ENCODE measurements at places on chromosomes 1 and 21.

DNA sequence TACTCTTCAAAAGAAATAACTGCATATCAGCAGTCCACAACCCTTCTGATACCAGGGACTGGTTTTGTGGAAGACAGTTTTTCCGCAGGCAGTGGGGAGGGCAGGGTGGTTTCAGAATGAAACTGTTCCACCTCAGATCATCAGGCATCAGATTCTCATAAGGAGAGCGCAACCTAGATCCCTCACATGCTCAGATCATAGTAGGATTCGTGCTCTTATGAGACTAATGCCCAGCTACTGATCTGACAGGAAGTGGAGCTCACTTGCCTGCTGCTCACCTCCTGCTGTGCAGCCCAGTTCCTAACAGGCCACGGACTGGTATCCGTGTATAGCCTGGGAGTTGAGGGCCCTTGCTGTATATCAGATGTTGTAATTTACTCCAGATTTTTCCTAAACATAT, 11.5 kb downstream of the RO60 start:
- DNase-seq, result no peak

DNA sequence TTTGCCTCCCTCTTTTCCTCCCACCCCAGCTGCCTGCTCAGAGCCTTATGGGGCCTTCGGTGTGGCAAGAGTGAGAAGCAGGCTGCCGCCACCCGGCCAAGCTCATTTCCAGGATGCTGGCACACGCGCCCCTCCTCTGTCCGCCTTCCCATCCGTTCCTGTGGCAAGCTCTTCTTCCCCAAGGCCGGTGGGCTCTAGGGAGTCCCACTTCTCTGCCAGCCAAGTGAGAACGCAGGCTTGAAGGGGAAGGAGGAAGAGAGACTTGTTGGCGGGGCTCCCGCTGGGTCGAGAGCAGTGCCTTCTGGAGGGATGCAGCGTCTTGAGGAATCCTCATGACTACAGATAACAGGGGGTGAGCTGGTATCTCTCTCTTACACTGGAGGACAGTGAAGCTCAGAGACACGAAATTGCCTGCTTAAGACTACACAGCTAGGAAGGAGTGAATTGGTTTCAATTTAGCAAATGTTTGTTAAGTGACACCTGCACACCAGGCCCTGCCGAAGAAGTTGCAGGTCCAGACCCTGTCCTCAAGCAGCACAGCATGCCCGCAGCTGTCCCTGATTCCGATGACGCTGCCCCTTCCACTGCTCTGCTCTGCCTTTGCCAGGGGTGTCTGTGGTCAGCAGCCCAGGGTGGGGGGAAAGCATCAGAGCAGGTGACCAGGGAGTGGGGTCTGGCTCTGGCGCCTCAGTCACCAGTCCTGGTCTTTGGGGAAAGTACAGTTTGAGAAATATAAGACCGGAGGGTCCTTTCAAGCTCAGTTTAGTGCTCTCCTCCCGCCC, 40.1 kb upstream of the FOXO6 start:
- no peak for DNase-seq

- DNase-seq, result no peak
Observed at GRCh38 chr1:5954964-5955363, 37.3 kb downstream of the NPHP4 start.

- DNase-seq, result no peak
Observed at GRCh38 chr1:198669771-198670170, 30.9 kb downstream of the PTPRC start.

- DNase-seq, result no peak
Observed at GRCh38 chr1:40794974-40795715, 11.6 kb downstream of the KCNQ4 start.

DNA sequence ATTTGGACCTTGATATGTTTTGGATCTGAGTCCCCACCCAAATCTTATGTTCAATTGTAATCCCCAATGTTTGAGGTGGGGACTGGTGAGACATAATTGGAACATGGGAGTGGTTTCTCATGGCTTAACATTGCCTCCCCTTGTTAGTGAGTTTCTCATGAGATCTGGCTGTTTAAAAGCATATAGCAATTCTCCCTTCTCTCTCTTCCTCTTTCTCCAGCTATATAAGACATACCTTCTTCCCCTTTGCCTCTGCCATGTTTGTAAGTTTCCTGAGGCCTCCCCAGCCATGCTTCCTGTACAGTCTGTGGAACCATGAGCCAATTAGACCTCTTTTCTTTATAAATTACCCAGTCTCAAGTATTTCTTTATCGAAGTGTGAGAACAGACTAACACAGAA, 692.4 kb downstream of the KCNT2 start:
- DNase-seq, result no peak

- DNase-seq, result no peak
Observed at GRCh38 chr1:246001142-246001836, 505.8 kb downstream of the SMYD3 start.

GRCh38 chr1:156463874-156464273, 36.7 kb downstream of the MEF2D start:
- no peak for DNase-seq

GRCh38 chr1:168835176-168835575, 106.2 kb upstream of the DPT start:
- DNase-seq, result no peak

GRCh38 chr1:53477651-53478501, 18.7 kb downstream of the DMRTB1 start:
- no peak for DNase-seq

DNA sequence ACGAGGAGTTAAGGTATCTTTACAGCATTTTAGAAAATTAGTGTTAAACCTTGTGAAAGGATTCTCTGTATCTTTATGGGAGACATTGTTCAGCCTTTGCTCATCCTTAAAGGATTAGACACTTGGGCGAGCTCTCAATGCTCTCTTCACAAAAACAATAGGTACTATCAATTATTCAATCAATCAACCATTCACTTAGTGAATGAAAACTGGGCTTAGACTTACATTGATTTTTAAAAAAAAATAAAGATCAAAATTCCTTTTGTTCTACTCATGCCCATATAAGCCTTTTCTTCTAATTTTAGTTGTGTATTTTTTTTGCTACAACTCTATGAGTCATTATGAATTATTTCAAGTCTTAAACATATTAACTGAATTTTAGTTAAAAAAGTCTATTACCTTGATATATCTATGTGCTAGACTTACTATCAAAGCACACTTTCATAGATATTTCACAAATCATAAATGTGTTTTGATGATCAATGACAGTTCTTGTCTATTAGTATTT, 181.2 kb downstream of the DPYD start:
- DNase-seq, result no peak

DNA sequence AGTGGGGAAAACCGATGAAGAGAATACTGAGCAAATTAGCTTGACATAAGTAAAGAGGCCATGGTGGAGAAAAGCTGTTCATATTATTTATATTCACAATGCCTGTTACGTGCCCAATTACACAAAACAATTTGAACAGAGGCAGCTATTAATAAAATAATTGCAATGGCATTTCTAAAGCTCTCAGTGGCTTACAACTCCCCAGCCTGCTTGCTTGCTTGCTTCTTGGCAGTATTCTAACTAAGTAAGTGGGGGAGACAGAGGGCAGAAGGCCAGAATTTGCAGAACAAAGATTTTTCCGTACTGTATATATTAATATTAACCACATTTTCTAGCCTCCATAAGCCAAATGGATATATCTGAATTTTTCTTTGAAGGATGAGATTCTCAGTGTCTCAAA, 12.9 kb downstream of the PTPN14 start:
- DNase-seq, result no peak

DNA sequence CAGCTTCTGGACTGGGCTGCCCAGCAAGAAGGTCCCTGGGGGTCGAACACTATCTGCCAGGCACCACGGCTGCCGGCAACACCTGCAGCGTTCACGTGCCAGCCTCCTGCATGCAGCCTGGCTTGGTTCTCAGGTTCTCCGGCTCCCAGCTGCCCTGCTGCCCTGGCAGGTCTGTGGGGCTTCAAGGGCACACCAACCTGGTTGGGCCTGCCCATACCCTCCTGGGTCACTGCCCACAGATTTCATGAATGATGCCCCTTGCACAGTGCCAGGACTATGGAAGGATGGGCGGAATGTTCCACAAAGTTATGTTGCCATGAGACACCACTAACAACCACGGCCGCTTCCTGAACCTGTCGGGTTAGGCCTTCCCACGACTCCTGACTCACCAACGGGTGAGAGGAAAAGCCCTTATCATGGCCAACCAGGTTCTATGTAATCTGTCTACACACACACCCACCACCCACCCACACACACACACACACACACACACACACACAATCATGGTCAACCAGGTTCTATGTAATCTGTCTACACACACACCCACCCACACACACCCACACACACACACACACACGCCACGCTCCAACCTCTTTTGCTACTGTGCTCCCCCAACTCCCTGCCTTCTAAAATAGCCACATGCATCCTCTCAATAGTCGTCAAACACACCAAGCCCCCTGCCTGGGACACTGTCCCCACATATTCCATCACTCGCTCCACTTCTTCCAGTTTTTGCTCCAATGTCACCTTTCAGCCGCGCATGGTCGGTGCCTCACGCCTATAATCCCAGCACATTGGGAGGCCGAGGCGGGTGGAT, 32.2 kb downstream of the HSPG2 start:
- DNase-seq, result no peak

- DNase-seq, result no peak
Observed at GRCh38 chr1:205493241-205494085, 11.0 kb upstream of the CDK18 start.

DNA sequence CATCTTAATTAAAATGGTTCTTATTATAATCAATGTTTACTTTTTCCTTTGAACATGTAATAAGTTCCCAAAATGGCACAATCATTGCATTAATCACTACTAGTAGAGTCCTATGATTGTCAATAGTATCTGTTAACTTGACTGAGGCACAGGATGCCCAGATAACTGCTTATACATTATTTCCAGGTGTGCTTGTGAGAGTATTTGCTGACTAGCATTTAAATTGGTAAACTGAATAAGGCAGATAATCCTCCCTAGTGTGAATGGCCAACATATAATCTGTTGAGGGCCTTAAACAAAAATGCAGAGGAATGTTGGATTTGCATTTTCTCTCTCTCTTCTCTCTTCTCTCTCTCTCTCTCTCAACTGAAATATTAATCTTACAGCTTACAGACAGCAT, 999.3 kb upstream of the TMPRSS15 start:
- DNase-seq, result no peak

- peak; percentile 75 for DNase-seq
Observed at GRCh38 chr1:26853156-26853555, 9.8 kb upstream of the SFN start.

DNA sequence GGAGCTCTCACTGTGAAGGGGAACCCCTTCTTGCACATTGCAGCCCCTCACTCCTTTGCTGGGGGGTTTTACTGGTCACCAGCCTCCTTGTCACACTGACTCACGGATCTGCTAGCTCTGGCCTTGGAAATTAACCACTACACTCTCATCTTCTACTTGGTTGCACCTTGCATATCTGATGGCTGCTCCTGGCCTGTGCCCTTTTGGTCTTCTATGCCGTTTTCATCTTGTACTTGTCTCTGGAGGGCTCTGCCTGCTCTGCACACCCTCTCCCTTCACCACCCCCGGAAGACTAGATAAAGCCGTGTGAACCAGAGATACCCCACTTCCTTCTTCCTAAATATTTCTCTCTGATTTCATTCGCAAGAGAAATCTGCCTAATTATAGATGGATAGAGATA, 44.6 kb downstream of the CD247 start:
- no peak for DNase-seq

- no peak for DNase-seq
Observed at GRCh38 chr1:211492511-211493132, 660 bp upstream of the RD3 start.

- no peak for DNase-seq
Observed at GRCh38 chr1:199067483-199067882, 428.6 kb downstream of the PTPRC start.

- DNase-seq, result no peak
Observed at GRCh38 chr1:85093644-85094043, 45.3 kb upstream of the MCOLN3 start.

DNA sequence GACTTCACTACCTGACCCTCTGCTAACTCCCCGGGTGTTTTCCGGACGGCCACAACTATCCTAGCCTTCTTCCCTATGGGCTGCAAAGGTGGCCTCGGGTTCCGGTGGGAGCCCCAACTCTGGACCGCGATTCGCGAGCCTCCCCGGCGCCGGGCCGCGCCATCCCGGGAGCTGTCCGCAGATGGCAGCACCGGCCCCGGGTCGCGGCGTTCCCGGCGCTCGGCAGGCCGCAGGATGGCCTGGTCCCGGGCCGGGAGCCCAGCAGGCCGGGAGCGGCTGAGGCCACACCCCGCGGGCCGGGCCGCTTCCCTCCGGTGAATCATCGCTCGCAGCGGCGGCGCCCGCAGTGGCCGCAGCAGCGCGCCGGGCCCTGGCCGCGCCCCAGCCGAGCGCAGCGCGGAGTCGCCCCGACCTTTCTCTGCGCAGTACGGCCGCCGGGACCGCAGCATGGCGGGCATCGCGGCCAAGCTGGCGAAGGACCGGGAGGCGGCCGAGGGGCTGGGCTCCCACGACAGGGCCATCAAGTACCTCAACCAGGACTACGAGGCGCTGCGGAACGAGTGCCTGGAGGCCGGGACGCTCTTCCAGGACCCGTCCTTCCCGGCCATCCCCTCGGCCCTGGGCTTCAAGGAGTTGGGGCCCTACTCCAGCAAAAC, at the start of gene CAPN2:
CAPN2 (plus strand) TSS at position 346 of the 656 bp plus-strand sequence; CDS start at position 448, 102 bp downstream.
- DNase-seq, result peak; percentile 10

GRCh38 chr1:109158433-109158832, 44.5 kb downstream of the ELAPOR1 start:
- DNase-seq, result no peak

GRCh38 chr1:154404984-154405746, at the start of gene IL6R:
Gene IL6R (plus strand): TSS chr1:154405343. CDS start chr1:154405630, 287 bp downstream.
- DNase-seq, result no peak

GRCh38 chr1:183937611-183938010, 99.9 kb downstream of the COLGALT2 start:
- DNase-seq, result no peak

DNA sequence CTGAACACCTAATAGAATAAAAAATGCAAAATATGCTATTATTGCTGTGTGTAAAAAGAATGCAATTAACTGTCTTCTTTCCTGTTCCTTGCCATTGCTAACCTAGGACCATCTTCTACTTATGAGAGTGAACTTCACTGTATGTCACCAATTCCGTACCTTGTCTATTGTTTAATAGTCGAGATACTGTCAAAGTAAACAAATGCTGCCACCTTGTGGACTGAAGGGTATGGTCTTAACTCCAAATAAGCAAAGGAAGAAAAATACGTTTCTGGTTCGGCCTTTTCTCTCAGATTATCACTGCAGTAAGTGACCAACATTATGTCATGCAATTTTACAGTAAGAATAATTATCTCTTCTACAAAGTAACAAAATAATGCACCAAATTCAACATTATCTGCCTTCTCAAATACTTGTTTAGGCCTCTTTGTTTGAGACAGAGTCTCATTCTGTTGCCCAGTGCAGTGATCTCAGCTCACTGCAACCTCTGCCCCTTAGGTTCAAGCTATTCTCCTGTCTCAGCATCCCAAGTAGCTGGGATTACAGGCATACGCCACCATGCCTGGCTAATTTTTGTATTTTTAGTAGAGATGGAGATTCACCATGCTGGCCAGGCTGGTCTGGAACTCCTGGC, 133.4 kb downstream of the COP1 start:
- DNase-seq, result no peak

DNA sequence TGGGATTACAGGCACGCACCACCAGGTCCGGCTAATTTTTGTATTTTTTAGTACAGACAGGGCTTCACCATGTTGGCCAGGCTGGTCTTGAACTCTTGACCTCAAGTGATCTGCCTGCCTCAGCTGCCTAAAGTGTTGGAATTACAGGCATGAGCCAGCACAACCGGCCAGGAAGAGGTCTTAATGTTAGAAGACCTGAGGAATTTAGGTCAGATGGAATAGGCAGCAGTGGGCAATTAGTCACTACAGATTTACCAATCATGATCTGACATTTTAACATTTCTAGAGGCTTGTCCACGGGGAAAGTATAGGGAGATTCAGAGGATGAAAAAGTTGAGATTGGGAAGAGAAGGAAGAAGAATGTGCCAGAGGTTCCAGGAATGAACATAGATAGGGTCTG, 8.9 kb upstream of the APP start:
- DNase-seq, result no peak
